ENCODE measurements at places on chromosomes 12 and 14.
A peak's percentile ranks its signal among the peaks of the same experiment; 100 is the strongest.

DNA sequence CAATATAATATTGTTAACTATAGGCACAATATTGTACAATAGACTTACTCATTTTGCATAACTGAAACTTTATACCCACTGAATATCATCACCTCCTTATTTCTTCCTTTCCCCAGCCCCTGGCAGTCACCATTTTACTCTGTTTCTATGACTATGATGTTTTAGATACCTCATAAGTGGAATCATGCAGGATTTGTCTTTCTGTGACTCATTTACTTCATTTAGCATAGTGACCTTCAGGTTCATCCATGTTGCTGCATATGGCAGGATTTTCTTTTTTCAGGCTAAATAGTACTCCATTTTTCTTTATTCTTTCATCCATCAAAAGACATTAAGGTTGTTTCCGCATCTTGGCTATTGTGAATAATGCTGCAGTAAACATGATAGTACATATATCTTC, 18.9 kb downstream of the USP15 start:
- no peak overlapping the region for H3K27ac ChIP-seq
- H3K4me1 ChIP-seq: no peaks in the 10 kb centered on the region
- H3K27me3 ChIP-seq: no peaks in the 10 kb centered on the region
- no peak for DNase-seq

GRCh38 chr12:989751-990660, 1.0 kb upstream of the ERC1 start:
- peak overlapping the region; percentile 89 for H3K27ac ChIP-seq
- no peaks in the 10 kb centered on the region for H3K36me3 ChIP-seq
- H3K27me3 ChIP-seq: no peaks in the 10 kb centered on the region
- peak; percentile 21 for DNase-seq

GRCh38 chr14:55271572-55272298, 514 bp downstream of the FBXO34 start:
- H3K4me1 ChIP-seq: peaks cover 1% of the 10 kb centered on the region
- peak; percentile 52 for DNase-seq
- H3K27ac ChIP-seq: peak overlapping the region; percentile 76
- no peaks in the 10 kb centered on the region for H3K36me3 ChIP-seq

DNA sequence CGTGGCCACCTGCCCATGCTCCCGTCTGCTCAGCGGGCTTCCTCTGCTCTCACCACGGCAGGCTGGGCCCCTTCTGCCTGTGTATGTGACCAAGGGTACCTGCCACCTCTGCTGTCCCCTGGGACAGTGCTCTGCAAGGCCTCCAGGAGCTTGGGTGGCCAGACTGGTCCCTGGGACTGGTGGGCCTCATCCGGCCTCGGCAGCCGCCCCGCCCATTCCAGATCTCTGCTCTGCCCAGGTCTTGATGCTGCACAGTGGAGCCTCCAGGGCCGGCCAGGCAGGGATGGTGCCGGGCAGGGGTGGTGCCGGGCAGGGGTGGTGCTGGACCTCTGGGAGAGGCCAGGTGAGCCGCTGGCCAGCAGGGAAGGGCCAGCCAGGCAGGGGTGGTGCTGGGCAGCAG, 9.0 kb downstream of the FBRSL1 start:
- H3K27me3 ChIP-seq: no peaks in the 10 kb centered on the region
- no peak overlapping the region for H3K4me3 ChIP-seq

All from neuronal stem cell (in vitro differentiated cells).